Peyer's patch (tissue), 4 donors: ENCODE measurements at places on chromosomes 16 and 17. TPM values are rescaled to one million over a fixed set of nuclear protein-coding genes. Genes with fewer than 3 reads are reported as not detected.

C1QTNF1 gene
- total RNA-seq: 6.3 TPM

VPS9D1 gene
- total RNA-seq: 33.8 TPM

HSDL1 gene
- 8.4 TPM for total RNA-seq

FBXO39 gene
- 4.1 TPM for total RNA-seq

- no peak for DNase-seq
Measured at GRCh38 chr16:89506791-89507191, 1.4 kb upstream of the SPG7 start.

GRCh38 chr16:67087291-67087690, 22.4 kb upstream of the PHAF1 start:
- DNase-seq: no peak

DNA sequence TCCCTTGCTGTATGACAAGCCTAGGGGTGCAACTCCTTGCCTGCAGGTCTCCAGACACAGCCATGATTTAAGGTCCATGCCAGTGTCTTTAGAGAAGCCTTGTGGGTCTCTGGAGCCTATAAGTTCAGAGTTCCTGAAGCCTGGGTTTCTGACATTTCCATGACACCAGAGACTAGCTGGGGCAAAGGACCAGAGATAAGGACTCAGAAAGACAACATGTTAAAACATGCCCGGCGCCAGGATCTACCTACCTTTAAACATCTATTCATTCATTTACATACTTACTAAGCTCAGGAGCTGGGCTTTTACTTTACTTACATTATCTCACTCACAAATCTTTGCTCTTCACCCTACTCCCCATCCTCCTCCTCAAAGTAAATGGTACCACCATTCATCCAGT, 1.5 kb downstream of the MRPL27 start:
- DNase-seq: no peak

DNA sequence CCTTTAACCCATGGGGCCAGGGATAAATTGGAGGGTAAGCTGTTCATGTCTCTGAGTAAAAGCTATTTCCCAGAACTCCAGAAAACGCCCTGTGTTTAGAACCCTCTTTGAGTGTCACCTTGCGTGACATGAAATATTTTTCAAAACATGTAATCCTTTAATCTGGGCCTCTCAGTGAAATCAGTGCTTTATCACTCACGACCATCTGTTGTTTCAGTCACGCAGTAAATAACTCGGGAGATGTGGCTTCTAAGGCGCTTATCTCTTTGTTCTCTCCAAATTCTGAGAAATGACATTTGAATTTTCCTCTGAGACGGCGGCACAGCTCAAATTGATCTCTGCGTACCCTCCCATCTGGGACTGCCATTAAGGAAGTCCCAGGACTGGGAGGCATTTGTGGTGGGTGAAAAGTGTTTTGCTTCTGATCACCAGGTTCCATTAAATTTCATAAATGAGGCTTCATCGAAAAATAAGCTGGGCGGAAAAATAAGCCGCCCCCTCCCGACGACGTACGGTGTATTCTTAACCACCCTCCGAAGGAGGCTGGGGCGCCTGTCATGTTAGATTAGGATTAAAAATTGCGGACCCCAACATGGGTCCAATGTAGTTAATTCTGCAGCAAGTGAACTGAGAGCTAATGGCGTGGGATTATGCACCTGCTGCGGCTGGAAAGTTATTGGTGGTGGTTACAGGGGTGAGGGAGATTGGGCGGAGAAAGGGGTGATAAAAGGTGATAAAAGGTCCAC, 12.7 kb downstream of the WFDC1 start:
- DNase-seq: no peak

- no peak for DNase-seq
Measured at GRCh38 chr17:50533720-50534148, 1.2 kb downstream of the EPN3 start.

DNA sequence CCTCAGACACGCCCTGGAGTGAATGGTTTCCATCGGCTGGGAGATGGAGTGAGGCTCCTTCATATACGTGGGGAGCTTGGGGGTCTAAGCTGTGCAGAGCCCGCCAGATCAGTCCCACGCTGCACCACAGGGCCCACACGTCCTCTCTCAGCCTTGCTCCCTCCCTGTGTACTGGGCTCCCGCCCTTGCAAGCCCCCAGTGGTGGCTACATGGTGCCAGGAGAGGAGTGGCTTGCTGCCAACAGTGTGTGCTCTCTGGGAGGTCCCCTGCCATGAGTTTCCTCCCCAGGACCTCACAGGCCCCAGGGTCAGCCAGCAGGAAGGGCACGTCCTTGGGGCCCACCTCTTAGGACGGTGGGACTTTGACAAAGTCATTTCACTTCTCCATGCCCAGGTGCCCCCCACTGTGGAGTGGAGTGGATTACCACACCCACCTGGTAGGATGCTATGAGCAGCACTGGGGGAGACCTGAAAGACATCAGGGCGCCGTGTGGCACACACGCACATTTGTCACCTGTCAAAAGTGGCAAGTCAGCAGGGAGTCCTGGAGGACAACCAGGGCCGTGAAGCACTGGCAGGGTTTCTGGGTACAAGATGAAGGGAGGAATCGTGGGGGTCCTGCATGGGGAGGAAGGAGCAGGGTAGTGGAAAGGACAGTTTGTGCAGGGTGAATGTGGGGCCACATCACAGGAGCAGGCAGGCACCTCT, 13.7 kb downstream of the SLC5A10 start:
- no peak for DNase-seq
